ENCODE measurements at places on chromosomes 5 and 9. TPM values are rescaled to one million over a fixed set of nuclear protein-coding genes. Genes with fewer than 3 reads are reported as not detected.

The UBAP2 gene
- 27.8 TPM for total RNA-seq

The SLC25A2 gene
- total RNA-seq = 0.39 TPM

The PCDHB6 gene
- 2.7 TPM for total RNA-seq

The NOXA1 gene
- 1.4 TPM for total RNA-seq

DNA sequence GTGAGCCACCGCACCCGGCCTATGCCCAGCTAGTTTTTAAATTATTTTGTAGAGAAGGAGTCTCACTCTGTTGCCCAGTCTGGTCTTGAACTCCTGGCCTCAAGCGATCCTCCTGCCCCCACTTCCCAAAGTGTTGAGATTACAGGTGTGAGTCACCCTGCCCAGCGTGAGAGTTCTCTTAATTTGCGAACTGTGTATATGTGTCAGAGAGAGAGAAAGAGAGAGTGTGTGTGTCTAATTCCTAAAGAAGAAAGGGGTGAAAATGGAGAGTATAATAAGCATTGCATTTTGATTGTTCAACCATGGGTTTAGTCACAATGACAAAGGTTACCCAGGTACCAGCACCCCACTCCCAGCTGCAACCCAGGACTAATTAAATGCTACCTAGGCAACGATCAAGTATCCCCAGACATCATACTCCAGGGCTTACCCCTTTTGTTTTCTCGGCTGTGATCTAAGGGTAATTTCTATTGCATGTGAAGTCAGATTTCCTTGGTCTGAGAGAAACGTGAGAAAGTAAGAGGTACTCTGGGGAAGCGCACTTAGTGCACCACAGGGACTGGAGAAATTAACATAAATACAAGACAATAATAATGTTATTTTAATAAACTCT lies 16.6 kb downstream of the MAP1B start:
- H3K4me1 ChIP-seq = peaks cover 15% of the 10 kb centered on the region
- H3K27ac ChIP-seq = no peak overlapping the region
- H3K27me3 ChIP-seq = no peaks in the 10 kb centered on the region
- H3K36me3 ChIP-seq = peaks cover 2% of the 10 kb centered on the region
- no peak for DNase-seq
- no peak overlapping the region for H3K4me3 ChIP-seq

- no peaks in the 10 kb centered on the region for H3K27me3 ChIP-seq
- no peaks in the 10 kb centered on the region for H3K36me3 ChIP-seq
- H3K4me3 ChIP-seq = no peak overlapping the region
- peaks cover 13% of the 10 kb centered on the region for H3K4me1 ChIP-seq
- peak overlapping the region; percentile 37 for H3K27ac ChIP-seq
Observed at GRCh38 chr9:94139672-94140417, 55.6 kb downstream of the PTPDC1 start.

DNA sequence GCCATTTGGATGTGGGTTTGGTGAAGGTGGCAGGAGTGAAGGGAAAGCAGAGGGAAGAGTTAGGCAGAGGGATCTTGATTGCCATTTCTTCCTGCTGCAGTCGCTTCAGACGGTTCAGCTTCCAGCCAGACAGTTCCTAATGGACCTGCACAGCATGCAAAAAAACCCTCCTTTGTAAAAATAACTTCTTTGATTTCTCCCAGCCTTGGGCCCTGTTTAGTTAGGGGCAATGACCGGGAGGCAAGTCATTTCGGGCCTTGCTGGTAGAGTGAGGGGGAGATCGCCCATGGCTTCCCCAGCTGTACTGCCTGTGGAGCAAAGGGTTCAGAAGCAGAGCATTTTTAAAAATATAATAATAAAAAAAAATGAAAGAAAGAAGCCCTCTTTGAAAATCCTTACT lies 67.2 kb upstream of the TLE1 start:
- no peak overlapping the region for H3K4me3 ChIP-seq
- peaks cover 4% of the 10 kb centered on the region for H3K27me3 ChIP-seq
- no peaks in the 10 kb centered on the region for H3K36me3 ChIP-seq
- H3K27ac ChIP-seq = peak overlapping the region; percentile 40

- H3K4me1 ChIP-seq = peaks cover 5% of the 10 kb centered on the region
- no peak overlapping the region for H3K4me3 ChIP-seq
- no peaks in the 10 kb centered on the region for H3K36me3 ChIP-seq
- H3K27ac ChIP-seq = no peak overlapping the region
Observed at GRCh38 chr9:123036893-123037545, 3.6 kb downstream of the GPR21 start.

DNA sequence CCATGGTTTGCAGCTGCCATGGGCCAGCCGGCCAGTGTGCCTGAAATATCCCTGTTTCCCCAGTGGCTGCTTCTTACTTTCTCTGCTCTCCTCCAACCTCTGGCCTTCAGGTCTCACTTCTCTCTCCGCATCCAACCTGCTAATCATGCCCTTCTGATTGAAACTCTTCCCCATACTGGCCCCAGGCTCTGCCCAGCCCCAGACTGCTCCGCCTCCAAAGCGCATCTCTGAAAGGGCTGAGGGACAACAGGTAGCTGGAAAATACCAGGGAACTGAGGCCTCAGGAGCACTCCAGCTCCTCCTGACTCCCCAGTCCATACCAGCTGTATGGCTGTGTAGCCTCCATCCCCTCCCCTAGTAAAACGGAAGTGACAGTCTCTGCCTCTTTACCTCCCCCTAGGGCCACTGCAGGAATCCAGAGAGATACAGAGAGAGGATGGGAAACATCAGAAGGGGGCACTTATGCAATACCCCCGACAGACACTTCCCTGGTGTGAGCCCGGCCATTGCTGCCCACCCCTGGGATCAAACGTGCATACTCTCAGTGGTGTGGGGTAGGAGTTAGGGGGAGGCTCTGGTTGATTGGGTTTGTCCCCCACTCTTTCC lies 34.2 kb downstream of the PAX5 start:
- H3K27me3 ChIP-seq = peaks cover 68% of the 10 kb centered on the region
- H3K36me3 ChIP-seq = no peaks in the 10 kb centered on the region
- H3K27ac ChIP-seq = no peak overlapping the region
- peaks cover 13% of the 10 kb centered on the region for H3K4me1 ChIP-seq
- H3K4me3 ChIP-seq = no peak overlapping the region

DNA sequence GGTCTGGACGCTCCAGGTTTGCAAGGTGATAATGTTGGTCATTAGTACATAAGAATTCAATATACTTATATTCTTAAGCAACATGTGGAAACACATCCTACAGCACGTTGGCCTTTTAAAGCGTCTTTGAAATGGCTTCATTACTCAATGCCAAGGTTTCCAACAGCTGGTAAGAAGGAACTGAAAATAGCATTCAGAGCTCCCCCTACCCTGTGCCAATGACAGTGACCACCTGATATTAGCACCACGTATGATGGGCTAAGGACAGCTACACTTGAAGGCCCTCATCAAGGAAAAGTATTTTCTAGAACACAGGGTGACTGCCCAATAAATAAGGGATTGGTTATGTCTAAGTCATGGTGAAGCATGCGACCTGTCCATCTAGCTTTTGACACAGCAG lies 9.9 kb downstream of the ZNF622 start:
- H3K36me3 ChIP-seq = peaks cover 15% of the 10 kb centered on the region
- H3K4me3 ChIP-seq = no peak overlapping the region
- H3K4me1 ChIP-seq = no peaks in the 10 kb centered on the region

- no peak overlapping the region for H3K27ac ChIP-seq
- H3K27me3 ChIP-seq = peaks cover 13% of the 10 kb centered on the region
- H3K4me3 ChIP-seq = no peak overlapping the region
- H3K36me3 ChIP-seq = no peaks in the 10 kb centered on the region
- no peak for DNase-seq
Observed at GRCh38 chr5:52786391-52786790, 1.3 kb upstream of the ITGA1 start.

DNA sequence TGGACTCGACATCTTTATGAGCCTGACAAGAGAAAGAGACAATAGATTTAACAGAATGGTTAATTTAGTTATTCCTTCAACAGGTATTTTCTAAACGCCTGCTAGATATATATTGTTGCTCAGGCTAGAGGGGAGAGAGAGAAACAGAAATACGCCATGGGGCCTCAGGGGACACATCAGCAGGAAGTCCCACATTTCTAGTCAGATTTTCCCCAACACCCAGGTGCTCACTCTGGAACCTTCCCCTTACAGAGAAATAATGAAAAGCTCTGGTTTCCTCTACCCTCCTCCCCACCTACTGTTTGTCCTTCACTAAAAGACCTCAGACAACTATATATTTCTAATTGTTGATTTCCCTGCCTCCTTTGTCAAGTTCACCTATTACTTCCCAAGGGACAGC lies 130.3 kb upstream of the TBC1D2 start:
- H3K4me1 ChIP-seq = peaks cover 3% of the 10 kb centered on the region
- no peak for DNase-seq
- no peak overlapping the region for H3K4me3 ChIP-seq
- H3K36me3 ChIP-seq = peaks cover 31% of the 10 kb centered on the region
- H3K27ac ChIP-seq = no peak overlapping the region
- H3K27me3 ChIP-seq = no peaks in the 10 kb centered on the region

GRCh38 chr9:5425006-5425628 lies 12.6 kb downstream of the PLGRKT start:
- no peak for DNase-seq
- no peaks in the 10 kb centered on the region for H3K27me3 ChIP-seq
- no peak overlapping the region for H3K27ac ChIP-seq

DNA sequence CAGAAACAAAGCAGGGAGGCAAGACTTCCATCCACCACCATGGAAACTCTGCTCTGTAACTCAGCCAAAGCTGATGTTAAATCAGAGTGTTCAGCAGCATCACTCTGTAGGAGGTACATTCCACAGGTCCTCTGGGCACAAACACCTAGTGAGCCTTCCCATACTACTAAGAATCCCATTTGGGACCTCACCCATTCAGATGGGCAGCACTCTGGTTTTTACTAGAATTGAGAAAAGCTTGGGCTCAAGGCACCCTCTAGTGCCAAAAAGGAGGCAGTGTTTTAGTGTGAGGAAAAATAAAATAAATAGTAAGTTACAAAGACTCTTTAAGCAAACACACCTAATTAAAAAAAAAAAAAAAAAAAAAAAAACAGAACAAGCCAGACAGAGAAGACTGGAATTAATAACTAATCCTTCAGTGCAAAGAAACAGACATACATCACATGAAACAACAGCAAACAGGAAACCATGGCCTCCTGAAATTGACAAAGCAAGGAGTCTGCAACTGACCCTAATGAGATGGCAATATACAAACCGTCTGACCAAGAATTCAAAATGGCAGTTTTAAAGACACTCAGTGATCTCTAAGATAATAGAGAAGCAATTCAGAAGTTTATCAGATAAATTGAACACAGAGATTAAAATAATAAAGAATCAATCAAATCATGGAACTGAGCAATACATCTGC lies 159.5 kb downstream of the GNA14 start:
- H3K27ac ChIP-seq = no peak overlapping the region
- no peaks in the 10 kb centered on the region for H3K36me3 ChIP-seq
- no peaks in the 10 kb centered on the region for H3K27me3 ChIP-seq
- H3K4me1 ChIP-seq = no peaks in the 10 kb centered on the region
- no peak overlapping the region for H3K4me3 ChIP-seq

GRCh38 chr9:2936221-2936620 lies 92.3 kb upstream of the PUM3 start:
- no peak overlapping the region for H3K27ac ChIP-seq
- no peak for DNase-seq
- H3K4me1 ChIP-seq = no peaks in the 10 kb centered on the region
- peaks cover 19% of the 10 kb centered on the region for H3K36me3 ChIP-seq
- no peaks in the 10 kb centered on the region for H3K27me3 ChIP-seq
- H3K4me3 ChIP-seq = no peak overlapping the region

DNA sequence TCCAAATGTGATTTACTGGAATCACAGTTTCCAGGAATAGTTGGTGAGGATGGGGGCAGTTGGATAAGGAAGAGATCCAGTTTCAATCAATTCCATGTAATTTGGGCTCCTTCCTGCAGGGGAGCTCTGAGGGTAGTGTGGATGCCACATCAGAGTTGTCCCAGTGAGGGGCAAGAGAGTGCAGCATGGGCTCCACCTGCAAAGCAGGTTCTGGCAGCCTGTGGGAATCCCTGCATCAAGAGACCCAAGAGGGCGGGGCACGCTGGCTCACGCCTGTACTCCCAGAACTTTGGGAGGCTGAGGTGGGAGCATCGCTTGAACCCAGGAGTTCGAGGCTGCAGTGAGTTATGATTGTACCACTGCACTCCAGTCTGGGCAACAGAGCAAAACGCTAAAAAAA lies 188.5 kb downstream of the CACNA1B start:
- no peak overlapping the region for H3K27ac ChIP-seq
- DNase-seq = no peak
- no peaks in the 10 kb centered on the region for H3K27me3 ChIP-seq
- H3K4me1 ChIP-seq = peaks cover 6% of the 10 kb centered on the region
- H3K36me3 ChIP-seq = peaks cover 30% of the 10 kb centered on the region
- no peak overlapping the region for H3K4me3 ChIP-seq

DNA sequence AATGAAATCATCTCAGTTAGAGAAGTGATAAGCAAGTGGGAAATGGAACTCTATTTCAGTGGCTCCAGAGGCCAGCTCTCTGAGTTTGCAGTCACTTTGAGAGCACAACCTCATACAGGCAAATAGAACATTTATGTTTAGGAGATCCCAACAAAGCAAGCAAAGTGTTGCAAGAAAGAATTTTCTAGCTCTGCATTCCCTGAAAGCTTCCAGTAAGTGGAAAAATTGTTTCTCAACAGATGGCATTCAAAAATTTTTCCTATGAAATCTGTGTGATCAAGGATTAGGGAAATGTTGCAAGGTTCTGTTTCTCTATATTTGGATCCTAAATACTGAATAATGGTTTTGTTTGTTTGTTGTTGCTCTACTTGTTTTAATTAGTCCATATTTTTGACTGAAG lies 764.2 kb upstream of the ZNF608 start:
- no peaks in the 10 kb centered on the region for H3K4me1 ChIP-seq
- H3K27ac ChIP-seq = no peak overlapping the region
- H3K4me3 ChIP-seq = no peak overlapping the region
- DNase-seq = no peak
- H3K27me3 ChIP-seq = no peaks in the 10 kb centered on the region

GRCh38 chr5:173789031-173789920 lies 98.9 kb upstream of the CPEB4 start:
- H3K4me1 ChIP-seq = peaks cover 13% of the 10 kb centered on the region
- no peaks in the 10 kb centered on the region for H3K36me3 ChIP-seq
- H3K27ac ChIP-seq = no peak overlapping the region
- H3K27me3 ChIP-seq = no peaks in the 10 kb centered on the region

DNA sequence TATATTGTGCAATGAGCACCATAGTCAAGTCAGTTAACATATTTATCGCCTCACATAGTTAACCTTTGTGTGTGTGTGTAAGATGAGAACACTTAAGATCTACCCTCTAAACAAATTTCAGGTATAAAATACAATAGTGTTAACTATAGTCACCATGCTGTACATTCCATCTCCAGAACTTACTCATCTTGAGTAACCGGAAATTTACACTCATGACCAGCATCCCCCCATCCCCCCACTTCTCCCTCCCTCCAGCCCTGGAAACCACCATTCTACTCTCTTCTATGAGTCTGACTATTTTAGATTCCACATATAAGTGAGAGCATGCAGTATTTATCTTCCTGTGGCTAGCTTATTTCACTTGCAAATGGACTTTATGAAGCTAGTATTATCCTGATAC lies 40.3 kb downstream of the ZNF354A start:
- H3K27me3 ChIP-seq = no peaks in the 10 kb centered on the region
- no peak overlapping the region for H3K4me3 ChIP-seq
- H3K36me3 ChIP-seq = no peaks in the 10 kb centered on the region
- no peak overlapping the region for H3K27ac ChIP-seq
